ENCODE measurements at places on chromosomes 6 and 20.

DNA sequence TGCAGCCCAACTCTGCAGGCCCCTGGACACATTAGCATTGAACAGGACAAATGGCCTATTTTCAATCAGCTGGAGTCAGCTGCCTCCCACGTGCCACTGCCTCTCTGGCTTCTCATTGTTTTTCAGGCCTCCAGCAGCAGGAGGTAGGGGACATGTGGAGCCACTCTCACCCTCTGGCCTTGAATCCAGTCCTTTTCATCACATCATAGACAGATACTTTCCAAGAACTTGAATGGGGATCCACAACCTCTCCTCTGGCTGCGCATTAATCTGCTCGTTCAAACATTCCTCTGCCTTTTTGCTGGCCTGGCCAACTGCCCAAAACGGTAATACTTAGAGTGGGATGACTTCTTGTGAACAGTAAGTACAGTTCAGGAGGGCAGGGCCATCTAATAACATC lies 592.3 kb downstream of the PKHD1 start:
- DNase-seq, result no peak

GRCh38 chr6:11798096-11798495 lies 19.5 kb upstream of the ADTRP start:
- DNase-seq, result no peak

DNA sequence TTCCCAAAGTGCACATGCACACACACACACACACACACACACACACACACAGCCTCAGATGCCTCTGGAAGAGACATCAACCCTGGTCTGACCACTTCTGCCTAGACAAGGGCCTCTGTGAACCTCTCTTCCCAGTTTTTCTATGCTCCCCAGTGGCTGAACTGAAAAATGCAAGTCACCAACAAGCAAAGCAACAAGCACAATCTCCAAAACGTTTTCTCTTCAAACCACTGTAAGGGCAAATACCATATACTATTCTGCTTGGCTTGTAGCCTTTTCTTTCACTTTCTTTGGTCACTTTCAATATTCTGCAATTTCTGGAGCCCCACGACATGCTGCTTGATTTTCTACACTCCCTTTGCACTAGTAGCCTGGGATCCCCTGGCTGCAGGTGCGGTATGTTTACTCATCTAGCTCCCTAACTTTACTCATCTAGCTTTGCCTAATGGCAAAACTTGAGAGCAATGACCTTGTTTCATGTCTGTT lies 121.4 kb upstream of the DST start:
- DNase-seq, result no peak

GRCh38 chr6:39520411-39520810 lies 197.9 kb upstream of the KCNK16 start:
- no peak for DNase-seq

DNA sequence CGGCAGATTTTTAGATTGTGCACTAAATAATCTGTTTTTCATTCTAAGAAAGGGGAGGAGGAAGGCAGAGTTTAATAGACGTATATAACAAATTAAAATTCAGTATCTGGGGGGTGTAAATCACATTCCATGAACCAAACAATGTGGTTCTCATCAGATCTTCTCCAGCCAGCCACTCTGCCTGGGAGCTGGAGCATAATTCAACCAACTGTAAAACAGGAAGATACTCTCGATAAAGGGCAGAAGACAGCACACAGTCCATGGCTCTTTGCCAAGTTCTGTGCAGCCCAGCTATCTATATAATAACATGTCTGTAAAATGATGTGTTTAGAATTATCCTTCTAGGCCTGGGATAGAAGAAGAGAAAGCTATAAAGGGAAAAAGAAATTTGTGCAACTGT lies 289.9 kb upstream of the ZFP64 start:
- no peak for DNase-seq

DNA sequence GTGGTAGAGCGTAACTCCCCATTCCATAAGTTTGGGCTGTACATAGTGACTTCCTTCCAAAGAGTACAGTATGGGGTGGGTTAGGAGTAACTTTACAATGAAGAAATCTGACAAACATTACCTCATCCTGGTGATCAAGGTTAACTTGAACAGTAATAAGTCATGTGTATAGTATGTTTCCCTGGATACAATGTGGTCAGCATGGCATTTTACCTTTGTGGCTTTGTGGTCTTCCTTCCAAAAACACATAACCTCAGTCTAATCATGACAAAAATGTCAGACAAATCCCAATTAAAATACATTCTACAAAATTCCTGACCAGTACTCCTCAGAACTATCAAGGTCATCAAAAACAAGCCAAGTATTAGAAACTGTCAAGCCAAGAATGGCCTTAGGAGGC lies 225.1 kb downstream of the UBE3D start:
- DNase-seq, result no peak

DNA sequence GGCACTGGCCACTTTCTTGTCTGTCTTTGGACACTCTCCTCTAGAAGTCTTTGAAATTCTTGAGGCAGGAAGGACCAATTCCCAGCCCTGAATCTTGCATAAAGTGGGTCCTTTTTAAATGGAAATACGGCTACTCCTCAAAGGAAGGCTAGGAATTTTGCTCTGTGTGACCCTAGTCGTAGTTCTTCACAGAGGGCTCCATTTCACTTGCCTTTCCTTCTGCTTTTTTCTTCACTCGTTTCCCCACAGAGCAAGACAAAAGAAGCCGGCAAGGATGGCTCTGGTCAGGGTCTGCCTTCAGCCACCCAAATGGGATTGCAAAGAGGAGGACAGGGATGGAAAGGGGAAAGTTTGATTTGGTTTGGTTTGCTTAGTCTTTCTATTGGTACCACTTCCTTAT lies 25.8 kb downstream of the HLA-E start:
- DNase-seq, result no peak

- no peak for DNase-seq
Measured at GRCh38 chr20:20668639-20669038, 43.8 kb downstream of the RALGAPA2 start.

- DNase-seq, result no peak
Measured at GRCh38 chr6:34476447-34476846, 10.6 kb downstream of the PACSIN1 start.

DNA sequence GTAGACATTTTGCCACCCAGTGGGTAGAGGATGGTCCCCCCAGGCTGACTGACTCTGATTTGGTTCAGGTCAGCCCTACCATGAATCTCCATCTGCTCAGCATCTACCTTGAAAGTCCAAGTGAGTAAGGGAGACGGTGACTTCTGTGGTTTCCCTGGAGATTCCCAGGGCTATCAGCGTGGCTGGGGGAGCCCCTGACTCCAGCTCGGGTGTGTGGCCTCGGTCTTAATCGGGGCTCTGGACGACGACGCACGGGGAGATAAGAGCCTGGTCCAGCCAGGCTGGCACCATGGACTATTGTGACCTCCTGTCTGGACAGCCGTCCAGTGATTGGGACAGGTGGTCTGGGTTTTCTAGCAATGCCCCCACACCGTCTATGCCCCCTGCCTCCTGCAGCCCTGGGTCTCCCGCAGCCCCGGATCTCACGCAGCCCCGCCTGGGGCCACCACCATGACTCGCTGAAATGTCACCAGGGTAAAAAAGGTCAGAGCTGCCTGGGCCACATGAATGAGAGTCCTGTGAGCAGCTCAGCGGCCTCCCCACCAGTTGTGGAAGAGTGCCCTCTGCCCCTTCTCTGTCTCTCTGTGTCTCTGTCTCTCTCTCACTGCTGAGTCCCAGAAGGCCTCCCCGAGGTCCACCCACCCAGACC lies 47.1 kb upstream of the GATA5 start:
- no peak for DNase-seq

- no peak for DNase-seq
Measured at GRCh38 chr20:35305682-35306556, 13.7 kb upstream of the FAM83C start.

- no peak for DNase-seq
Measured at GRCh38 chr6:151284012-151284411, 44.2 kb downstream of the AKAP12 start.

DNA sequence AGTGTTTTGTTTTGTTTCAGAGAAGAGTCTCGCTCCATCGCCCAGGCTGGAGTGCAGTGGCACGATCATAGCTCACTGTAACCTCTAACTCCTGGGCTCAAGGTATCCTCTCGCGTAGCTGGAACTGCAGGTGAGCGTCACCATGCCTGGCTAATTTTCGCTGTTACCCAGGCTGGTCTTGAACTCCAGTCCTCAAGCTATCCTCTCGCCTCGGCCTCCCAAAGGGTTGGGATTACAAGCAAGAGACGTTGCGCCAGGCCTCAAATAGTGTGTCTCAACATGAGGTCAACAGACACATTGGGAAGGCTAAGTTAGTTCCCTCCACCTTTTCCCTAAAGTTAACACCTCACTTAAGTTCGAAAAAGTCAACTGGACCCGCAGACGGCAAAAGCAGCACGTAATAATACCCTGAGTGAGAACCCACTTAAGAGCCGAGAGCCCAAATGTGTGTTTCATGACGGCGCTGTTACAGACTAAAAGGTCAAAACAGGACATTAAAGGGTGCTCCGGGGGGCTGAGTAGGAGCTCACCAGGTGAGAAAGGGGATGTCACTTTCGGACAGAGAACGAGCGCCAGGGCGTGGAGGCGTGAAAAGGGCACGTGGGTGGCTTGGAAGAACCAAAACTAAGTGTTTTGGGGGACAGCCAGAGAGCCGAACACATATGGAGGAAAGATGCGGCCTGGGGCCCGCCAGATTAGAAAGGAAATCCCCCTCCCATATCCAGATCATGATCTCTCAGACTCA lies 499 bp downstream of the TTI1 start:
- DNase-seq, result no peak

- no peak for DNase-seq
Measured at GRCh38 chr20:59322585-59323454, 22.4 kb downstream of the EDN3 start.

- DNase-seq, result no peak
Measured at GRCh38 chr6:9499709-9500108, 915.2 kb downstream of the TFAP2A start.

DNA sequence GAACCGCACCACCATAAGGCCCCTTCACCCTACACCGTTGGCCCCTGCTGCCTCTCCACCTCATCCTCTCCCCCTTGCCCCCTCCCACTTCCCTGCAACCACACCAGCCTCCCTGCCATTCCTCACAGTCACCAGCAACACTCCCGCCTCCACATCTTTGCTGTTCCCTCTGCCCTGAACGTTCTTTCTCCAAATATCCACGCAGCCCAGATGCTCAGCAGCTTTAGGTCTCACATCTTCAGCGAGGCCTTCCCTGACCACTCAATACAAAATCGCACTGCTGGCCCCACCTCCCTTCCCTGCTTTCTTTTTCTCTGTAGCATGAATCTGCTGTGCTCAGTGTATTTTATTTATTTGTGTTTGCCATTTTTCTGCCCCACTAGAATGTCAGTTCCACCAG lies 20.5 kb downstream of the ITPR3 start:
- DNase-seq, result no peak

DNA sequence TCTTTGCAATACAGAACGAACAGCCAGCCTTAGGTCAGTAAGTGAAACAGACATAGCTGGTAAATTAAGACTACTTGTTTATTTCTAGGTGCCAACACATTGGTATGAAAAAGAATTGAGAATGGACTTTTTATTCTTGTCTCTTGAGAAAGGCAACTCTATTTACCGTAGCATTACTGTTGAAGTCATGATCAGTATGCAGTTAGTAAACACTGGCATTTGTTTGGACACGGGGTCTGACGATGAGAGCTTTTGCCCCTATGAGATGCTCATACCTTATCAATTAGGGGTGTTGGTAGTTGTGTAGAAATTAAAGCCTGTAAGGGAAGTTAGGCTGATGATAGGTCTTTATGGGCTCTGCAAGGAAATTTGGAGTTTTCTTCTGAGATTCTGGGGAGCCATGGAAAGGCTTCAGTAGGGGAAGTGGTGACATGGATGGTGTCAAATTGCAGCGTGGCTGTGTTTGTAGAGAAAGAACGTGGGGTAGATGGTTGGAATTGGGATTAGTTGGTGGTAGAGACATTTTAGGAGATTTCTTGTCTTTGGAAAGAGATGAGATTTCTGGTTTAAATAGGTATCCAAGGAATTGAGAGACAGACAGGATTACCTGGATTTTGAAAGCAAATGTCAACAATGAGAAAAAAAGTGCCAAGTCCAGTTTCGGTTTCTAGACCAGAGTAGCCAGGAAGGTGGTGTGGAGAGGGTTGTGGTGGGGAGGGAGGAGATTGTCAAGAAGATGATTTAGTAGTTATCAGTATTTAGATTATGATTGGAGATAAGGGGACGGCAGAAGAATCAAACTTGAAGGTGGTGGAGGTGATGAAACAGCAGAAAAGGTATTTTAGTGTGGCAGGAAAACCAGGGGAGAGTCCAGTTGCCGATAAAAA lies 116.6 kb downstream of the JARID2 start:
- no peak for DNase-seq

DNA sequence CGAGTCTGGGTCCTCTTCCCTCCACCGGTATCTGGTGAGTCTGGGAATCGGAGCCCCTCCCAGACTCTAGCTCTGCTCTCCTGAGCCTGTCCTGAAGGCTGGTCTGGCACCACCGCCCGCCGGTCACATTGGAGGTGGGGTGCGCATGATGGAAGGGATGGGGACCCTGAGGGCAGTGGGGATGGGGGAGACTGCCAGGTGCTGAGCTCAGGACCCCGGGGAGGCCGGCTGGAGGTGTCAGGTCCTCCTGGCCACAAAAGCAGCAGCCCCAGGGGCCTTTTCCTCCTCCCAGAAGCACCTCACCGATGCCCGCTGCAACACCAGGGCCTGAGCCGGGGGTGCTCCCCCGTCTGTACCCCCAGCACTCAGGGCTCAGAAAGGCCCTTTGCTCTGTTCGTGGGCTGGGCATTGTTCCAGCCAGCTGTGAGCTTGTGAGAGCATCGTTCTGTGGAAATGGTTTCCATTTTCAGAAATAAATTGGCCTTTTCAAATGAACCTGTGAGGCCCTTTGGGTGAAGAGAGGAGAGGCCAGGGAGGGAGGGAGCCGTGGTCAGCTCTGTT lies 2.5 kb upstream of the NPBWR2 start:
- no peak for DNase-seq

GRCh38 chr6:53179961-53180651 lies 31.5 kb upstream of the GCM1 start:
- no peak for DNase-seq

GRCh38 chr6:144619966-144620365 lies 334.8 kb downstream of the UTRN start:
- no peak for DNase-seq

- DNase-seq, result no peak
Measured at GRCh38 chr6:129705212-129705611, 4.8 kb downstream of the ARHGAP18 start.

DNA sequence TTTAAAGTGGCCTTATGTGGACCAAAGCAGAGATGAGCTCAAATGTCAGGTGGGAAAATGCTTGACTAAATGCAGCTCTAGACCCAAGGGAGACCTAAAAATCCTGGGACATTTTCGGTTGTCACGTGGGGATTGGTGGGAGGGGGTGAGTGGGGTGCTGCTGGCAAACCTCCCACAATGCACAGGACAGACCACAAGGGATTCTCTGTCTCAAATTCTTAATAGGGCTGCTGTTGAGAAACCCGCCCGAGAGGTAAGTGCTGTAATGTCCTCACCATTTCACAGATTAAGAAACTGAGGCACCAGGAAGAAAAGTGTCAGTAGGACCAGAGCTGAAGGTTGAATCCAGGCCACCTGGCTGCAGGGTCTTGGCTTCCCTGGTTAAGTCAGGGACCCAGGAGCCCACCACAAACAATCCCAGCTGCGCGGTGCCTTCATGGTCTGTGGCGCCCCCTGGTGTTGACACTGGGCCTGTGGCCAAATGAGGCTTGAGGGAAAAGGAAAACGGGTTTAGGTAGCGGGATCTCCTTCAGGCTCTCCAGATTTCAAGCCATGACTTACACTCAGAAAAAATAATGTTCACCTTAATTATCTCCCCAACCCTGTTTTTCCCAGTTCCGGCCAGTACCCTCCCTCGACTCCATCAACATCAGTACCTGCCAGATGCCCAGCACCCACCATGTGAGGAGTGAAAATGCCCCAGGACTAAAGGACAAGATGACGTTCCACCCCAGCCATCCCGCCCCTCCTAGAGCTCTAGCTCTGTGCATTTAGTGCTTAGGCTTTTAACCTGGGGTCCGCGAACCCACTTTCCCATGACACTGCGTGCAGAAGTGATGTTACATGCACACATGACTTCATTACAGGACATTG lies 7.2 kb downstream of the HLA-G start:
- DNase-seq, result no peak

All from NCI-H1048 (cell line).